Endothelial cell of umbilical vein (primary cell): ENCODE measurements at places on chromosomes 6 and 20. TPM values are rescaled to one million over a fixed set of nuclear protein-coding genes. Genes with fewer than 3 reads are reported as not detected.

GRCh38 chr20:38139156-38139912 is 25.7 kb downstream of the TGM2 start:
- DNase-seq: no peak

The SLC22A23 gene
- total RNA-seq: 10.8 and 14.3 TPM in 2 replicates

The OVOL2 gene
- not detected in 2 replicates for total RNA-seq

The DEFB124 gene
- not detected in 2 replicates for total RNA-seq

The BNIP5 gene
- not detected in 2 replicates for total RNA-seq
